ENCODE measurements at places on chromosomes 2 and 18.

DNA sequence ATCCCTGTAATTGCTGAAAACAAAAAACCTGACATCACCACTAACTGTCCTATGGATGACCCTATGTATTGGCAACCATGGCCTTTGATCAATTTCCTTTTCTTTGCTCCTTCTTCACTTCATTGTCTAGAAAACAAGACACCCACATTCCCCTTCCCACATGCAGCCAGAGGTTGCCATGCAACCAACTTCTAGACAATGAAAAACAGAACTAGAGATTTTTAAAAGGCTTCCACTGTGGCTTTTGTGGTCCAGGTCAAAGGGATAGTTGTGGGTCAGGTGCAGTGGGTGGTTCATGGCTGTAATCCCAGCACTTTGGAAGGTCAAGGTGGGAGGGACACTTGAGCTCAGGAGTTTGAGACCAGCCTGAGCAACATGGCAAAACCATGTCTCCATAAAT, 139.3 kb upstream of the DOK6 start:
- DNase-seq = no peak

DNA sequence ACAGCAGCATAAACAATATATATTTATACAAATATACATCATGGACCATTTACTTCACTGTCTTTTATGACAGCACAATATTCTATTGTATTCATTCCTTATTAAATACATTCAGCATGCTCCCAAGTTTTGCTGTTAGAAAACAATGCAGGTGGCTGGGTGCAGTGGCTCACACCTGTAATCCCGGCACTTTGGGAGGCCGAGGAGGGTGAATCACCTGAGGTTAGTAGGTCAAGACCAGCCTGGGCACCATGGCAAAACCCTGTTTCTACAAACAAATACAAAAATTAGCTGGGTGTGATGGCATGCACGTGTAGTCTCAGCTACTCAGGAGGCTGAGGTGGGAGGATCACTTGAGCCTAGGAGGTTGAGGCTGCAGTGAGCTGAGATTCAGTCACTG, 39.0 kb downstream of the NPC1 start:
- no peak for DNase-seq

- DNase-seq = no peak
Measured at GRCh38 chr2:96315400-96316071, 9.6 kb upstream of the ITPRIPL1 start.

DNA sequence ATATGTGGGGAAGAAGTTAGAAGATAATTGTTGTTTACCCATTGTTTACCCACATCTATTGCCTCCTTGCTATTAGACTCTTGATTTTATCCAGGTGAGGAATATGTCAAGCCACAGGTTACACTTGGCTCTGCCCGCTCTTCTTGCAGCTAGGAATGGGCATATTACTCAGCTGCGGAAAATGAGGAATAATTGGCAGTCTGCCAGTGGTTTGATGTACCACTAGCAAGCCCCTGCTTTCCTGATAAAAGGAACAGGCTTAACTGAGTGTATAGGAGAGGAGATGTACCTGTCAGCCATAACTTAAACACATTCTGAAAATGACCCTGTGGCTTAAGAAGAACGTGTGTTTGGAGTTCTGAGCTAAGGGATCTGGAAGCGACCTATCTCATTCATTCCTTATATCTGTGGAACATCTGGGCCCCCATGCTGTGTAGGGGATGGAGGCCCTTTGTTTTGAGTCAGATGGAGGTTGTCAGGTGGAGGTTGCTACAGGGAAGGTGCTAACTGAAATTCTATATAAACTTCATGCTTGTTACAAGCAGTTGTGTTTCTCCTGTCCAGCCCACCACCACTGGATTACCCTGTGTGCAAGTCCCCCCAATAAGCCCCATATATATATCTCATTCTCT, 4.6 kb upstream of the FMNL2 start:
- DNase-seq = no peak

DNA sequence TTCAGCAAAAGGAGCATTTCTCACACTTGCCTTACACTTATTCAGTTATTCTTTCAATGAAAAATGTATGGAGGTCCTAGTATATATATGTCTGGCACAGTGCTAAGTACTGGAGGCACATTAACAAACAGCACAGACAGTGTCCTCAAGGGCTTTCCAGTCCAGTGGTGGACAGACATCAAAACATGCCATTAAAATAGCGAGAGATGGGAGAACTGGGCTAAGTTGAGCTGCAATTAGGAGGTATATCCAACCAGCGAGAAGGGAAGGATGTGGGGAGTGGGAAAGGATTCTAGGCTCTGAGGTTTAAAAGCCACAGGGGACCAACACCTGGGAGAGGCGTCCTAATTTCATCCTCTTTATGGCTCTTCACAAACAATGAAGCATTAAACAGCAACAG, 127.5 kb upstream of the TTC39C start:
- DNase-seq = no peak

DNA sequence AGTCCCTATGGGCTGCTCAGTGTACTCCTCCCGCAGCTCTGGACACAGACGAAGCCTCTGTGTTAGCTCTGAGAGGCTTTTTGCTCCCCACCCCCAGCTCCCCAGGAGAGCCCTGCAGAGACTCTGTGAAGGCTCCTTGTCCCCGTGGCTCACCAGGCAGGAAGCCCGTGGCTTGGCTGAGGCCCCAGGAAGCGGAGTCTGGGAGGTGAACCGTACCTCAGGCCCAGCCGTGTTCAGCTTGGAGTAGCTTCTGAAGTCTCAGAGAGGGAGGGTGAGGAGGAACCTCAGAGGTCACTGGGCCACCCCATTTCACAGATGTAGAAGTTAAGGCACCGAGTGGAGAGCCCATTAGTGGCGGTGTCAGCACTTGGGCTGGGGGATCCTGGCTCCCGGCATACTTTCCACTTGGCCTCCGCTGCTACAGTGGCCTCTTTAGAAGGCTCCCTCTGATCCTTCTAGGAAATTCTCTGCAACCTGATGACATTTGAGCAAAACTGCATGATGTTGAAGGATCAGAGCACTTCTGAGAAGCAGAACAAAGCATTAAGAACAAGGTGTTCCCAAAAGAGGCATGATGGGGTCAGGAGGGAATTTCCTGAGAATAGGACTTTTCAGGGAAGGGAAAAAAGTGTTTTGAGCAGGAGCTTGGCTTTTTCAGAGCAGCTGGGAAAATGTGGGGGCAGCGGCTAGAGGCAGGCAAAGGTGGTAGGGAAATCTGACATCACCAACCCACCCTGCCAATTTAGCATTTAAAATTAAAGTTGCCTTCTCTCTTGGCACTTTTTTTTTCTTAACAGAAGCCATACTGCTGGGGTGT, 79.1 kb downstream of the MCFD2 start:
- no peak for DNase-seq

- no peak for DNase-seq
Measured at GRCh38 chr2:207746131-207746530, 23.6 kb downstream of the FZD5 start.

- no peak for DNase-seq
Measured at GRCh38 chr2:22946553-22946952, 438.4 kb upstream of the KLHL29 start.

GRCh38 chr2:112311932-112312331, 36.5 kb downstream of the ZC3H6 start:
- DNase-seq = no peak

DNA sequence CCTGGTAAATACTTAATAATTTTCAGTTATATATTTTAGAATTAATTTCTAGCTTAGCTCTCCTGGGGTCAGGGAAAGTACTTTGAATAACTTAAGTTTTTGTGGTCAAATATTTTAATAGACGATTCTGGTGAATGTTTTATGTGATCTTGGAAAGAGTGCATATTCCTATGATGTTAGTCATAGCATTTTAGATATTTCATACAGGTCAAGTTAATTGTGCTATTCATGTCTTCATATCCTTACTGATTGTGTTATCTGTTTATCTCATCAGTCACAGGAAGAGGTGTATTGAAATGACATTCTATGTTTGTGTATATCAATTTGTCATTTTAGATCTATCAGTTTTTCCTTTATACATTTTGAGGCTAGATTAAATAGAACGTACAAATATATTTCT, 576.2 kb downstream of the CPS1 start:
- DNase-seq = no peak

DNA sequence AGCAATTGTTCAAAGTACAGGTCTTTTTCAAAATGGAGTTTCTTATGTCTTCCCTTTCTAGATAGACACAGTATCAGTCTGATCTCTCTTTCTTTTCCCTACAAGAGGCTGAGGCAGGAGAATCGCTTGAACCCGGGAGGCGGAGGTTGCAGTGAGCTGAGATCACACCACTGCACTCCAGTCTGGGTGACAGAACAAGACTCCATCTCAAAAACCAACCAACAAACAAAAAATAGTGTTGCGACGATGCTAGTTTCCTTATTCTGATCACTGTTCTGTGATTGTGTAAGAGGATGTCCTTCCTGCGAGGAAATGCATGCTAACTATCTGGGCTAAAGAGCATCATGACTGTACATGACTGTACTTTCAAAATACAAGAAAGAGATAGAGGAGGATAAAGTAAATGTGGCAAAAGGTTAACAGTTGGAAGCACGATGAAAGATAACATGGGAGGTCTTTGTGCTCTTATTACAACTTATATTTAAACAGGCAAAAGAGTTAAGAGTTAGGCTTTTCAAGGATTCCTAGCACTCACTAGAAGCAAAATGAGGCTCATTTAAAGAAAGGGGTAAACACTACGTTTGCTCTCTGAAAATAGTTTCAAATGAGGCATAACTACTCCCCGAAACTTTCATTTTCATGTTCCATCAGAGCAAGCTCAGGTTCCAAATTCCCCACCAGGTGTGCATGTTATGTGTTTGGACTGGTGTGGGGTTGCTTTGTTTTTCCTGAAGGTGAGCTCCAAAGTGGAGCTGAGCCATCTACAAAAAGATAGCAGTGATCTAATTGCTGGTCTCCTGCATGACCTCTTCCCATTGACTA, 23.8 kb downstream of the SOWAHC start:
- no peak for DNase-seq

Measured in activated CD8-positive, alpha-beta memory T cell treated with anti-CD3 and anti-CD28 coated beads for 48 hours (primary cell).